Activated CD8-positive, alpha-beta memory T cell treated with anti-CD3 and anti-CD28 coated beads, Interleukin-2, amount 50 U/mL, for 4 hours (primary cell): ENCODE measurements at places on chromosomes 3 and 15.
A peak's percentile ranks its signal among the peaks of the same experiment; 100 is the strongest.

DNA sequence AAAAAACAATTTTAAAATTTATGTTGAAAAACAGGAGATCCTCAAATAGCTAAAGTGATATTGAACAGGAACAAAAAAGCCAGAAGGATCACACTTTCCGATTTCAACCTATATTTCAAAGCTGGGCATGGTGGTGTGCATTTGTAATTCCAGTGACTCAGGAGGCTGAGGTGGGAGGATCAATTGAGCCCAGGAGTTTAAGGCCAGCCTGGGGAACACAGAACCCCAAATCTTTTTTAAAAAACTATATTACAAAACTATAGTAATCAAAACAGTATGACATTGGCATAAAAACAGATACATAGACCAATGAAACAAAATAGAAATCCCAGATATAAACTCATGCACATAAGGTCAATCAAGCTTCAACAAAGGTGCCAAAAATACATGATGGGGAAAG lies 68.4 kb downstream of the MEX3B start:
- no peak for DNase-seq

DNA sequence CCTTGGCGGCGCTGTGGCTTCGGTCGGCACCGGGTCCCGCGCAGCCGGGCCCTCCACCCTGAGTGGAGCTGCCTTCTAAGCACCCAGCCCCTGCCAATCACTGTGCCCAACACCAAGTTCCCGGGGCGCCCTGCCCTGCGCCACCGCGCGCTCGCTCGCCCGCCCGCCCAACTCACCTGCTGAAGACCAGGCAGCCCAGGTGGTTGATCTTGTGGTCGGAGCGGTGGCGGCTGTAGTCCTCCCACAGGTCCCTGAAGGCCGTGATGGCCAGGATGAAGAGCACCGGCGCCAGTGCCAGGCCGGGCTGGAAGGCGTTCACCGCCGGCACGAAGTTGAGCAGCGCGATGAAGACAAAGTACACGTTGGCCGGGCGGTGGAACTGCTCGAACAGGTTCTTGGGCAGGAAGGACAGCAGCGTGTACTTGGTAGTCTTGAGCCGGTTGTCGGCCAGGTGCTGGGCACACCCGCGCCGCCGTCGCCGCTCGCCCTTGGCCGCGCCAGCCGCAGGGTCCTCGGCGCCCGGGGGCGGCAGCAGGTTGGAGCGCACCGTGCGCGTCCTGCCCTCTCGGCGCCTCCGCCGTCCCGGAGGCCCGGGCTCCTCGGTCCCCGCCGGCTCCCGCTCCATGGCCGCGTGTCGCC lies 536 bp downstream of the ATP10A start:
- peak; percentile 69 for DNase-seq

- DNase-seq = no peak
Measured at GRCh38 chr15:36947035-36947719, 153.2 kb downstream of the MEIS2 start.

- DNase-seq = no peak
Measured at GRCh38 chr3:53594276-53594675, 99.9 kb downstream of the CACNA1D start.

DNA sequence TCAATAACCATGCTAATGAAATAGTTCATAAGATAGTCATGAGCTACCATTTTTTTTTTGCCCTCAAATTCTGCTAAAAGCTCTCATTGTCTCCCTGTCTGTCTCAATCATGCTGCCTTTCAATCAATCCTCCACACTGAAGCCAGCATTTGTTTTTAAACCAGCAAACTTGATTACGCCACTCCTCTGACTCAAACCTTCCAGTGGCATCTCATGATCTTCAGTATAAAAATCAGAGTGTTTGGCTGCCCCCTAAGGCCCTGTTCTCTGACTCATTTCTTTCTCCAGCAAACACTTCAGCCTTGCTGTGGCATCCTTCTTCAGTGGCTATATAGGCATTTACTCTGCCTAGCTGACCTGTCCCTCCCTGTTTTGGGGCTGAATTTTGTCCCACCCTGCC lies 36.0 kb upstream of the EOMES start:
- DNase-seq = peak; percentile 18

GRCh38 chr3:45908761-45909160 lies 22.4 kb downstream of the CCR9 start:
- DNase-seq = no peak

- no peak for DNase-seq
Measured at GRCh38 chr3:47469616-47470015, 6.1 kb downstream of the SCAP start.

DNA sequence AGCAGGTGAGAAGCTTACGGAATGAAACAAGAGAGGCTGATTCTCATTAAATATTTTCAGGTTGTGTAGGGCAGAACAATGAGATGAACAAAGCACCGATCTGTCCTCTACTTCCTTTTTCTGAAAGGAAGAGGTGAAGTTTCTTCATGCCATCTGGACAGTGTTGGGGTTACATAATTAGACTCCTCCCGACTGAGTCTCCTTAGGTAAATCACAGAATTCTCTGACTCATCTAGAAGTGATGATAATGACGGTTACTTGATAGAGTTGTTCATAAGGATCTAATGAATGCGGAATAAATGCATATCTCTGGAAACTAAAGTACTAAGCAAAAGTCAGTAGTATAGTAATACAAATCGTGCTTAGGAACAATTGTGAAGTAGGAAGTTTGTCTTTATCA lies 21.2 kb downstream of the CRTC3 start:
- DNase-seq = no peak

- no peak for DNase-seq
Measured at GRCh38 chr15:58249646-58250312, 111.6 kb downstream of the AQP9 start.

GRCh38 chr3:187946163-187946691 lies 201.0 kb upstream of the BCL6 start:
- no peak for DNase-seq

- no peak for DNase-seq
Measured at GRCh38 chr15:73699249-73700040, 15.3 kb downstream of the CD276 start.

DNA sequence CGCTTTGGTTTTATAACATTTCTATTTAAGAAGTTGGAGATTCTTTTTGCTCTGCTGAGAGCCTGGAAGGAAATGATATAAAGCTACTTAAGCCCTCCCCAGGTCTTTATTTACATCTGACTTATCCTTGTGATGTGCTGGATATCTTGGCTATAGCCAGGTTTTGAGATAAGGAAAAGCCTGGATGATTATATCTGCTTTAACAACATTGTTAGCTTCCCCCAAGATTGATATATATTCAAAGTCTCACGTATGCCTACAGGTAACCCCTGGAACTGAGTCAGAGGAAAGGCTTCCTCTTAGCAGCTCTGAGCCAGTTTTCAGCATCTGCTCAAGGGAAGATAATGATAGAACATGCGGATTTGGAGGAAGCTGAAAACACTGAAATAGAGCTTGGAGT lies 61.5 kb upstream of the CRBN start:
- DNase-seq = no peak

- peak; percentile 82 for DNase-seq
Measured at GRCh38 chr3:120558771-120559241, 37.3 kb upstream of the NDUFB4 start.

- DNase-seq = peak; percentile 68
Measured at GRCh38 chr15:82530606-82531379, 9.5 kb downstream of the RPS17 start.

- no peak for DNase-seq
Measured at GRCh38 chr15:42723068-42723467, 13.9 kb downstream of the CDAN1 start.

DNA sequence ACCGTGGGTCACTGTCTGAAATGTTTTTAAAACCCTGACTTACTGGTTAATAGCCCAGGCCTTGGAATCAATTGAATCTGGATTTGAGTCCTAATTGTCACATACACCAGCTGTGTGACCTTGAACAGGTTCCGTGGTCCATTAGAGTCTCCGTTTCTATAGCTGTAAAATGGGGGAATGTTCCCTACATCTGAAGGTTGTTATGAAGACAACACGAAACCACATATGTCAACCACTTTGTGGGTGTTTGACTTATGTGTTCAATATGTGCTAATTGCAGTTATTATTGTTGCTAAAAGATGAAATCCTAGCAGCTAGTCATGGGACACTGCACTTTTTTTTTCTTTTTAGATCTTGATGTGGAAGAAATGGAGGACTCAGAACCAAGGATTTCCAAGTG lies 35.3 kb downstream of the ZBTB38 start:
- no peak for DNase-seq

GRCh38 chr3:81216192-81216591 lies 545.3 kb downstream of the GBE1 start:
- DNase-seq = no peak

DNA sequence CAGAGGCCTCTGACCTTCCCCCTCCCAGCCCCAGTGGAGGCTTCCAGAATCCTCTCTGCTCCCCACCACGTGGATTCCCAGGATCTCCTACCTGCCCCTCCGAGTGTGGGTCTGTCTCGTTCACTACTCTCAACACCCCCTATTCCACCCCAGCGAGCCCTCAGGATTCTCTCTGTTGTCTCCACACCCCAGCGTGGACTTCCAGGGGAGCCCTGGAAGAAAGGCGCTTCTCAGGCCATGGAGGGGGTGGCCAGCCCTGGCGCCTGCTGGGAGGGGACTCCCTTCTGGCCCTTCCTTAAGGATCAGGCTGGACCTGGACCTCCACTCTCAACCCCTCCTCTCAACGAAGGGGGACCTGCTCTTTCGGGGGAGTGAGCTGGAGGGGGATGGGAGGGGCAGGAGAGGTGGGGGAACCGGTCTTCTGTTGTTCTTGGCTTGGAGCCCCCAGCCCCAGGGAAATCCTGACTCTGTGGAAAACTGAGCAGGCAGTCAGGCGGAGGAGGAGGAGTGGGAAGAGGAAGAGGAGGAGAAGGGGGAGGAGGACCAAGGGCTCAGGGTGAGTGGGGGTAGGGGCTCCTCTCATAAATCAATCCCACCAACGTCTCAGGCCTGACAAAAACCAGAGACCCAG lies 32.9 kb downstream of the EPHB3 start:
- DNase-seq = no peak

DNA sequence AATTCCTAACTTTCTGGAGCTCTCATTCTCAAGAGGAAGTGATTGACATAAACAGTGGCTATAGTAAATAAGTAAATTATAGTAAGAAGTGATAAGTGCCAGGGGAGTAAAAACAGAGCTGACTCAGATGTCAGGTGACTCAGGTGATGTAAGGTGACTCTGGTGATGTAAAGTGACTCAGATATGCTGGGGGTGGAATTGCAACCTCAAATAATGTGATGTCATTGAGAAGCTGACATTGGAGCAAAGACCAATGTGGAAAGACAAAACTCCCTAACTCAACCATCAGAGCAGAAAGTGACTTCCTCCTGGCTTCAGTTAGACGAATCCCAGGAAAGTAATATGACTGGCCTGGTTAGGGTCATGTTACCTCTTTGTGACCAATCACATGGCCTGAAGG lies 144.2 kb upstream of the SNTN start:
- no peak for DNase-seq

GRCh38 chr3:28743831-28744230 lies 395.2 kb upstream of the AZI2 start:
- DNase-seq = no peak

DNA sequence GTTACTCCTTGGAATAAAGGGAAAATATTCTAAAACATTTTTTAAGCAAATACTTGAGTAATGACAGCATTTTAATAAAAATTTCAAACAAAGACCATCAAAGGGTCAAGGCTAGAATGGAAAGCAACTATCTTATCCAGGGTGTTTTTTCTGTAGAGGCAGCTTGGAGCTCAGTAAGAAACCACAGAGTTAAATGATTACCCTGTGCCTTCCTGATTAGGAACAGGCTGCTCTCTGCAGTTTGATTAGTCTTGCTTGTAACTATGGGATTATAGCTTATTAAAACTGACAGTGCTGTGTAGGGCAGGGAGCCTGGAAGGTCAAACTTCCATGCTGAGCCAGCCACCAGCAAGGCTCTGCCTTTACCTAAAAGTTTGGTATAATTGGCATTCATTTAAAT lies 33.1 kb downstream of the QTRT2 start:
- DNase-seq = no peak

DNA sequence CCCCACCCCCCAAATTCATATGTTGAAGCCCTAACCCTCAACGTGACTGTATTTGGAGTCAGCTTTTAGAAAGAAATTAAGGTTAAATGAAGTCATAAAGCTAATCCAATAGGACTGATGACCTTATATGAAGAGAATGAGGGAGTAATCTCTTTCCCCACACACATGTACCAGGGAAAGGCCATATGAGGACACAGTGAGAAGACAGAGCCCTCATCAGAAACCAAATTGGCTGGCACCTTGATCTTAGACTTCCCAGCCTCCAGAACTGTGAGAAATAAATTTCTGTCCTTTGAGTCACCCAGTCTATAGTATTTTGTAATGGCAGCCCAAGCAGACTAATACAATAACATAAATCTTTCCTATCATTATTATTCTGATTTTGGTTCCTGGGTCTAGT lies 194.7 kb upstream of the NANOGP8 start:
- no peak for DNase-seq

DNA sequence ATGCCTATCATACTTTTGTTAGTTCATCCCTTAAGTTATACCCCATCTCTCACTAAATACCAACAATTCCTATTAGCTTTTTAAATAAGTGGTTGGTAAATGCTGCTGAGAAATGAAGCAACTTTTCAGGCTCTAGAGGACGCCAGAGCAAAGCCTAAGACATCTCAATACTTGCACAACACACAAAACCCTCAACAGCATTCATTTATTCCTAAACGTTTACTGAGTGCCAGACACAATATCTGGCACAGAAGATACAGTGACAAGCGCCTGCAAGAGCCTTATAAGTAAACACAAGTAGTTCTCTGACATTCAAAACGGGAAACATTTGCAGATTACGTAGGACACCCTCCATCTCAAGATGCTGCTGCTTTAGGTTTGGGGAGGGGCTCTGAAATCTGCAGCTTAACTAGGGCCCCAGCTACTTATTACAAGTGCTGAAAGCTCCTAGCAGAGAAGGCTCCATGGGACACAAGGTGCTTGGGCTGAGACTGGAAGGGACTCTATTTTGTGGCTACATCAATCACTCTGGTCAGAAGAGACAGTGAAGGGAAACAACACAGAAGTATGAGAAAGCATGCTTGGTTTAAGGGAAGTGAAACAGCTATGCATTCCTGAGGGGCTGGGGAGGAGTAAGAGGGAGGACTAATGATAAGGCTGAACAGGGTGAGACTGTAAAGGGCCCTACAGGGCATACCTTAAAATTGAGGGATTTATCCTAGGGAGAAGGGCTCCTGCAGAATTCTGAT lies 311.3 kb downstream of the PLCL2 start:
- no peak for DNase-seq

DNA sequence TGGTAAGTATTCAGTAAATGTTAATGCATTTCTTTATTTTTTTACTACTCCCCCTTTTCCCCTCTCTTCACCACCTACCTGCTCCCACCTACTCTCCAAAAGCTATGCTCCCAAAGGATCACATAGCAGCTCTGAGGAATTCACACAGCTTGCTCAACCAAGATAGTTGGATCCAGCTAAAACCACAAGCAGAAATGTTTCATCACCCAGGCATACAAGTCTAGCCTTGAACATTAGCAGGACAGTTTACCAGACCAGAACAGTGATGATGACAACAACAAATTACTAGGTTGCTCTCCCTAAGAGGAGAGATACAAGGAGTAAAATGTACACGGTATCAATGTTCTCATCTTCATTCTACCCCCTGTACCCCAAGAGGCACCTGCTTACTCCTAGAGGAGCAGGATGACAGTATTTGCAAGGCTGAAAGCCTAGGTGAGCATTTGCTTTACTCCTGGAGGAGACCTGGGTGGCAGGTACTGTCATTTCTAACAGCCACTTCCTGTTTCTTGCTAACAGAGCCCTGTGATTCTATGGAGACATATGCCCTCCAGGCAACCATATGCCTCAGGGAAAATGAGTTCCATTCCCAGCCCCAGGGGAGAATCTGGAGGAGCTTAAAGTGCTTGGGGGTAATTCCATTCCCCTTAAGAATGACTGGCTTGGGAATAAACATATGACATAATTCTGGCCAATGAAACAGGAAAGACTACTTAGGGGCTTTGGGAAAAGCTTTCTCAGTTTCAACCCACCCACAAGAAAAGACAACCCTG lies 237.5 kb downstream of the NTRK3 start:
- no peak for DNase-seq
